ENCODE measurements at places on chromosomes 12 and 14.

DNA sequence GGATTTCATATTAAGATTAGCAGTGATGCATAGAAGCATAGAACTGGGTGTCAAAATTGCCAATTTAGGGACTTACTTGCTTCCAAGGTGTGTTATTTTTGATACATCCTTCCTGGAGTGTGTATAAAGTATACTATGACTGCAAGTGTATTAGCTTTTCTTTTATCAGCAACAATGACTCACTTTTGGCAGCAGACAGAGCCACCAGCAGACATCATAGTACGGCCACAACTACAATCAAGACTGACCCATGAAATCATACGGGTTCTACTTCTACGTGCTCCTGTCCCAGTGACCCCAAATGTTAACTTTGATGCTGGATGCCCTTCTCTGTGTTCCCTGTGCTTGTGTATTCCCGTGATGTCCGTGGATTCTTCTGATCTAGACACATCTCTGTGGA is 443.9 kb downstream of the TMEM132D start:
- DNase-seq: no peak

GRCh38 chr12:5492562-5492961 is 60.7 kb downstream of the NTF3 start:
- no peak for DNase-seq

DNA sequence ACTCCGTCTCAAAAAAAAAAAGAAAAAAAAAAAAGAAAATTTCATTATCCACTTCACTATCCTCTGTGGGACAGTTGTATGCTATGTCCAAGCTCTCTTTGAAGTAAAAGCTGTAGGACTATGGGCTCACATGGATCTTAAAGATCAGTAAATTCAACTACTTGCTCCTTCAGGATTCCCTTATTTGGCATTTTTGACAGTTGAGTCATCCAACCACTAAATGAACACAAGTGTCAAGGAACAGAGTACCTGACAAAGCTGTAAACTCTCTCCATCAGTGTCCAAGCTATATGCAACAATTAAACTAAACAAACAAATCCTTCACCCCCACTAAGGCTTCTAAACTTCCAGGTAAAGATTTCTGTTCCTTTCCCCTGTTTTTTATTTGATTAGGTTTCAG is 177.0 kb downstream of the CEP128 start:
- no peak for DNase-seq

DNA sequence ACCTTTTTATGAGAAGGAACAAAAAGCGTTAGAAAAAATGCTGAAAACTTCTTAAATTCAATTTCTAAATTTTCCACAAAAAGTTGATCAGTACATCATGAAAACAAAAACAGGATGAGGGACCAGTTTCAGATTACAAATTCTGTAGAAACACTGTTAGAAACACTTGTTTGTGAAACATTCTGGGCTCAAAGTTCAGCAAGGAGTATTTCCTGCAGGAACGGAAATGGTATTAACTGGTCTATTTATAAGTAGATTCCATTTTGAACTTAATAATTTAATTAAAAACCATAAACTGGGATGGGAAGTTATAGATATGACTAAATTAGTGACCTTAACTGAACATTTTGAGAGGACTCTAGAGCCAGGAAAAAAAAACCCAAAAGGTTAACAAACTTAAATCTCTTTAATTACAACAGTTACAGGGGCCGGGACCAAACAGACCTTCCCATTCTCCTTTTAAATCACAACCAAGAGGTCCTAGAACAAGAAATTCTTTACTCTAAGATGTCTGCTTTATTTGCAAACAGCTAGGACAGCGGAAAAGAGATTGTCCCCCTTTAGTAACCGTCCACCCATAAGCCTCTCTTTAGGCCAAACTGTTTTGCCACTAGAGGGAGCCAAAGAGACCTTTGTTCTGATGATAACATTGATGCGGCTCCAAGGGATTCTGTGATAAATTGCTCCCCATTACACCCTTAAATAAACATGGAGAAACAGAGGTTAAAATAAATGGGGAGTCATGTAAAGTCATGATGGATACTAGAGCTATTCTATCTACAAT is 69.0 kb upstream of the RERGL start:
- no peak for DNase-seq

GRCh38 chr14:58637391-58638230 is at the start of gene DACT1:
Gene DACT1 (plus strand): TSS chr14:58637962. CDS start chr14:58638203, 241 bp downstream.
- DNase-seq: peak; percentile 31

DNA sequence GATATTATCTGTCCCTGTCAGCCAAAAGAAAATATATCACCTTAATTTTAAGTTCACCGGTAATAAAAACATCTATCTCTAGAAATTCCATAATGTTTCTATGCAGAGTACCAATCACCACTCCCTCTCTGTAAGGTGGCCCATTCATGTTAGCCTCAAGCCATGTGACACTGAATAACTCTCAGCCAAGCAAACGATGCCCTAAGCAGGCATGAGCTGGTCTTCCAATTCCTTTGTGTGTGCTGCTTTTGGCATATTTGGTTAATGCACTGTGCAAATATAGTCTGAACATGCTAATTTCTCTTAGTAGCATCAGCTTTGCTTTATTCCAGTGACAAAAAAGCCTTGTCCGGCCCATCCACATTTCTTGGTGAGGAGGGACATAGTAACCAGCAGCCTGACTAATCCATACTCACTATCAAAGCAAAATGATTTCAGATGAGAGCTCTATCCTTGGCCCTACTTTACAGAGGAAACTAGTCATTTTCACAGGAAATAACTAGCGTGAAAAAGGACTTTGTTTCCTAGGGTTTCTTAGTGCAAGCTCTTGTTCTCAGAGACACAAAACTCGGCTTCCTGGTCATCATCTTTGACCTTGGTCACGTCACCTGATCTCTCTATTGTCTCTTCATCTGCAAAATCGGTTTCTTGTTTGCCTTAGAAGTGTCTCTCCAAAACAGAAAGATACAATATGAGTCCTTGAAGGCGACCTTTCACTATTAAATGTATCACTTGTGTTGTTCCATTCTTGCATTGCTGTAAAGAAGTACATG is 59.2 kb upstream of the RTRAF start:
- no peak for DNase-seq
